Activated naive CD4-positive, alpha-beta T cell treated with anti-CD3 and anti-CD28 coated beads for 36 hours (primary cell): ENCODE measurements at places on chromosomes 12 and 14. TPM values are rescaled to one million over a fixed set of nuclear protein-coding genes. Genes with fewer than 3 reads are reported as not detected.

Gene NANOG
- not detected for total RNA-seq

DNA sequence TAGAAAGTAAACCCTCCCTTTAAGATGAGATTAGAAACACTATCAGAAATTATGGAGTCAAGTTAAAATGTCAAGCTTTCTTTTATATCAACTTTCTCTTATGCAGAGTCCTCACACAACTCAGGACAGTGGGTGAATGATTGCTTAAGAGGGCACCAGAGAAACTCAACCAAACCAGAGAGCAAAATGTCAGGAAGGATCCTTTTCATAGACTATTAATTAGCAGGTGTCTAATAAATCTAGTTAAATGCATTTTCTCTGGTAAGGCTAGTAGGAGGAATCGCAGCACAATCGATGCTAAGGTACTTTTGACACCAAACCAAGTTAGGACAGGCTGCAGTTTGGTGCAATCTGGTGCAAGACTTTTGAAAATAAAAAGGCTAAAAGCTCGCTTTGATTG lies 614.7 kb upstream of the FOXG1 start:
- no peak for DNase-seq

Gene OR11H6
- not detected for total RNA-seq

DNA sequence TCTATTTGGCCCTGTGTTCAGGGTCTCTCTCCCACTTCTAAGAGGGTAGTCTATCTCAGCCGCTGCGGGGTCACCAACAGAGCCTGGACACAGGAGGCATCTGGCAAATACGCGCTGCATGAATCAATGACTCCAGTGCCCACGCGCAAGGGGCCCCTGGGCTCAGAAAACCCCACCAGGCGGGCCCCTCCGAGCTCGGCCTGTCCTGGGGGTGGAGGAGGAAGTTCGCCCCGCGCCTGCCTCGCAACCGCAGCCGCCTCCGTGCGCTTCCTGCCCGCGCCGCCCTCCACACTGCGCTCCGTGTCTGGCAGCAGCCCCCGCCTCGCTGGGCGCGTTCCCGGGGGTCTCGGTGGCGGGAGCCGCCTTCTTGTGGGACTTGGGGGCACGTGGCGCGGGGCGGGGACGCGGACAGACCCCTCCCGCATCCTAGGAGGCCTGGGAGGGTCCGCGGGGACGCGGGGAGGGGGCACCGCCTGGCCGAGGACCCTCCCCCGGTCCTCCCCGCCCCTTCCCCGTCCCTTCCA lies 811 bp upstream of the FBRSL1 start:
- peak; percentile 66 for DNase-seq

- DNase-seq, result no peak
Measured at GRCh38 chr14:52792097-52792415, 649 bp upstream of the GNPNAT1 start.

Gene FOXA1
- not detected for total RNA-seq

Gene CCDC85C
- 12.7 TPM for total RNA-seq
